ENCODE measurements at places on chromosomes 6 and 20.

DNA sequence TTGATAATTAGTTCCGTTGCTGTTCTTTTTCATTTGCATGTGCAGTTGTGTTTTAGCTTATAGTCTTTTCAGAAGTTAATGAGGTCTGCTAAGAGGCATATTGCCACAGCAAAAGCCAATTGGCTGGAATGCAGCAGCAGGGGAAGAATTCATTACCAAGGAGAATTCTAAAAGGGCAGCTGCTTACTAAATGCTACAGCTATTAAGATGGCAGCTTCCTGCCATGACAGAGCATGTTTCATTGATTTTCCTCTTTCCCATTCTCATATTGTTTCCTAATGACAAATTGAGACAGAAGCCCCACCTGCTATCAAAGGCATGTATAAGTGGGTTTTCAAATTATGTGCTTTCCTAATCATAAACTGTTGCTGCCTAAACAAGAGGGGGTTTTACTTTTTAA is 66.6 kb downstream of the CLVS2 start:
- H3K4me1 ChIP-seq: no peaks in the 10 kb centered on the region
- H3K27me3 ChIP-seq: no peaks in the 10 kb centered on the region
- DNase-seq: peak; percentile 10
- no peak overlapping the region for H3K27ac ChIP-seq
- no peak overlapping the region for H3K4me3 ChIP-seq

DNA sequence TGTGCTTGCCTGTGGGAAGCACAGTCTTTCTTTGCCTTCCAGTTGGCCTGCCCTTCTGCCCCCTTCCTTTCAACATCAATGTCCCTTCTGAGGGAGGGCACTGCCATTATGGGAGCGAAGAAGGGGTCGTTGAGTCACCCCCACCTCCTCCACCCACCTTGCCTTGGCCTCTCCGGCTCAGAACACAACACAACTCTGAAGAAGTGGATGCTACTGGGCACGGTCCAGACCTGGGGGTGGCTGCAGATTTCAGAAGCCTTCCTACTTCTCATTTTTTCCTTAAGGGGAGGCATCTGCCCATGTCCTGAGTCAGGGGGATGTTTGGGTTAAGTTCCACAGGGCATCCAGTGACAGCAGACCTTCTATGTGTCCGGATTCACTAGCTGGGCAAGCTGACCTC is 72.1 kb downstream of the GFOD1 start:
- H3K36me3 ChIP-seq: no peaks in the 10 kb centered on the region
- no peak for DNase-seq
- H3K4me3 ChIP-seq: no peak overlapping the region
- H3K27ac ChIP-seq: no peak overlapping the region
- no peaks in the 10 kb centered on the region for H3K4me1 ChIP-seq

DNA sequence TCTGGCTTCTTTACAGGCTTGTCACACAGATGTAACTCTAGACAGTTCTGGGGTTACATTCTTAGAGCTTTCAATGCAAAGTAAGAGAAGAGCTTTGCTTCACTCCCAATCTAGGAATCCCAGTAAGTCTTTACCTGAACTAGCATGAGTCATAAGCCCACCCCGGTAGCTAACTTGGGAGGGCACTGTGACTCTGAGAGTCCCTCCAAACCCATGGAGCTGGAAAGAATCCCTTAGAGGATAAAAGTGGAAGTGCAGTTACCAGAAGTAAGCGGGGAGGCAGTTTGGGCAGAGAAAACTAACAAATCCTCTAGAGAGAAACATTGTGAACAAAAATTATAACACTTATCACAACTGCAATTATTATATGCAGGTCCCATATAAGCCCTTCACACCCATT is 84.0 kb upstream of the SMLR1 start:
- DNase-seq: peak; percentile 66
- no peaks in the 10 kb centered on the region for H3K4me1 ChIP-seq
- no peaks in the 10 kb centered on the region for H3K27me3 ChIP-seq
- no peak overlapping the region for H3K27ac ChIP-seq
- H3K36me3 ChIP-seq: no peaks in the 10 kb centered on the region

DNA sequence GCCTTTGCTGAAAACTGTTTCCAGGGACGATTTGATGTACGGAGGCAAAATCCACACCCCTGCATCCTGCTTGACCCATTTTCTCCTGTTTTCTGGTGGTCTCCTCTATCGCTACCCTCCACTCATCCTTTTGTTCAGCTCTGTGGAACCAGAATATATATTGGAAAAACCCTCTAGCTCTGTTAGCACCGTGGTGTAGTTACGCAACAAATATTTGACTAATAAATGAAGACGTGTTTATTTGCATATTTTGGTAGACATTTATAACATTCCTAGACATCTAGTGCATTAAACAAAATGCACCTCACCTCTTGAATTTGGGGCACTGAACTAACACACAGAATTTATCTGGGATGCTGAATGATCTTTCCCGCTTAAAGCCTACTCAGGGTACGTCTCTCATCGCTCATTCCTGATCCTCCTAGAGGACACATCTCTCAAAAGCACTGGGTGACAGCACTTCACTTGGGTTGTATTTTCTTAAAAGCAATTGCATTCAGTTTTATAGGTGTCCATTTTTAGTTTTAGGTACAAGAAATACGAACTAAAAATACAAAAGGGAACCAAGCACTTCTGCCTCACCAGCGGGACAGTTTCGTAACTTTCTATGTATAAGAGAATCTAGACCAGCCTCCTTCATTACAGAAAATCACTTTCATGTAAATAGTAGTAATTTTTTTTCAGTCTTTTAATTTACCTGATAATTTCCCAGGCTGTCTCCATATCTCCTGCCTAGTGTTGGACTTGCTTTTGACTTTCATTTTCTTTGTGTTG is 59.2 kb downstream of the SNRNP48 start:
- no peak overlapping the region for H3K27ac ChIP-seq
- H3K4me3 ChIP-seq: no peak overlapping the region

DNA sequence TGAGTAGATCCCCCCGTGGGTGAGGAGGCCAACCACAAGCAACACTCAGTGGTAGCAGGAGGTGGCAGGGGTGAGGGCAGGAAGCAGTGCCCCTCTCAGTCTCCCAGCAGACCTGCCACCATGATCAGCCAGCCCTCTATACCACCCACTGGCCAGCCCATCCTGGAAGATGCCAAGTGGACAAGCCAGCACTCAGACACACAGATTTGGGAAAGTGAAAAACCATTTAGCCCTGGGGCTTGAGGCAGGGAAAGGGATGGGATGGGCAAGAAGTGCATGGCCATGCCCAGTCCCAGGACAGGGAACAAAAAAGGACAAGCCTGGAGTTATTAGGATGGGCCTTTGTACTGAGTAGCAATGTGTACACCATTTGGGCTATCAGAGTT is 76.9 kb downstream of the HFE start:
- no peaks in the 10 kb centered on the region for H3K4me1 ChIP-seq
- no peak for DNase-seq
- H3K36me3 ChIP-seq: no peaks in the 10 kb centered on the region
- H3K4me3 ChIP-seq: no peak overlapping the region
- no peak overlapping the region for H3K27ac ChIP-seq

DNA sequence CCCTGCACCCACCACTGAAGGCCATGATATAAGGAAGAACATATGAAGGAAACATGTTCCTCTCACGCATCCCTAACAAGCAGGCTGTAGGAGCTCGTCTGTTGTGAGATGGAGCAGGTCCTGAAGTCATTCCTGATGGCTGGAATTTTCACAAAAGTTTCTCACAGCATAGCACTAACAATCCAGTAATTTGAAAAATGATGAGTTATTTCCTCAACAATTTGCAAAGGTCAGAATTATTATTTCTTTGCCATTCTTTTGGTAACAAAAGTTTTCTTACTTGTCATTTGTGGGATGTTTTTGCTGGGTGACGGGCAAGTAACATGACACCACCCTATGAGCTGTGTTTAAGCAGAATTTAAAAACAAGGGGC is 27.6 kb upstream of the FRMD1 start:
- H3K4me1 ChIP-seq: peaks cover 9% of the 10 kb centered on the region
- no peak overlapping the region for H3K27ac ChIP-seq
- no peak overlapping the region for H3K4me3 ChIP-seq
- peaks cover 3% of the 10 kb centered on the region for H3K27me3 ChIP-seq

GRCh38 chr20:35087791-35088190 is 4.8 kb downstream of the TRPC4AP start:
- peaks cover 3% of the 10 kb centered on the region for H3K36me3 ChIP-seq
- no peak overlapping the region for H3K4me3 ChIP-seq
- H3K27me3 ChIP-seq: no peaks in the 10 kb centered on the region
- no peak overlapping the region for H3K27ac ChIP-seq
- DNase-seq: no peak

- H3K27me3 ChIP-seq: no peaks in the 10 kb centered on the region
- DNase-seq: no peak
- no peak overlapping the region for H3K4me3 ChIP-seq
- no peaks in the 10 kb centered on the region for H3K36me3 ChIP-seq
- no peaks in the 10 kb centered on the region for H3K4me1 ChIP-seq
Observed at GRCh38 chr6:14758421-14759081, 487.3 kb upstream of the JARID2 start.

DNA sequence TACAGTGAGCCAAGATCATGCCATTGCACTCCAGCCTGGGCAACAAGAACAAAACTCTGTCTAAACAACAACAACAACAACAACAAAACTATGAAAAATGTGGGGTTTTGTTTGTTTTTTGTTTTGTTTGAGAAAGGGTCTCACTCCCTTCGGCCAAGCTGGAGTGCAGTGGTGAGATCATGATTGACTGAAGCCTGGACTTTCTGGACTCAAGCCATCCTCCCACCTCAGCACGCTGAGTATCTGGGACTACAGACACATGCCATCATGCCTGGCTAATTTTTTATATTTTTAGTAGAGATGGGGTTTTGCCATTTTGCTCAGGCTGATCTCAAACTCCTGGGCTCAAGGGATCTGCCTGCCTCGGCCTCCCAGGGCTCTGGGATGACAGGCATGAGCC is 2.8 kb upstream of the MYLIP start:
- H3K4me3 ChIP-seq: no peak overlapping the region
- H3K27ac ChIP-seq: no peak overlapping the region
- H3K4me1 ChIP-seq: no peaks in the 10 kb centered on the region
- H3K36me3 ChIP-seq: peaks cover 7% of the 10 kb centered on the region
- H3K27me3 ChIP-seq: no peaks in the 10 kb centered on the region
- no peak for DNase-seq

DNA sequence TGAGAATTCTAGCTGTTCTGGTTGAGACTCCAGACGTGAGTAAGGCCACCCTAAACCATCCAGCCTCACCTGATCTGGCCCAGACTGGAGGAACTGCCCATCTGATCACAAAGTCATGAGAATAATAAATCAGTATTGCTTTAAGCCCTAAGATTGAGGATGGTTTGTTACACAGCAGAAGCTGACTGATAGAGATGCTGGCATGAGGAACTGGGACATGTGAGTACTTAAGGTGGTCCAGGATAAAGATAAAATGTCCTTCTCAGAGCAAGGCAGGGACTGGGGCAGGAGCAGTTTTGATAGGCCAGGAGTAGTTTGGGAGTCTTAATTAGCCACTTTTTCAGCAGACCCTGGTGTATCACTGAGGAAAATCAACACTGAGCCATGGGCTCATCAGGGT is 6.8 kb downstream of the GTSF1L start:
- H3K4me1 ChIP-seq: peaks cover 12% of the 10 kb centered on the region
- DNase-seq: no peak
- H3K27me3 ChIP-seq: no peaks in the 10 kb centered on the region
- H3K4me3 ChIP-seq: no peak overlapping the region

- no peaks in the 10 kb centered on the region for H3K36me3 ChIP-seq
- no peak overlapping the region for H3K4me3 ChIP-seq
- no peak overlapping the region for H3K27ac ChIP-seq
- H3K4me1 ChIP-seq: no peaks in the 10 kb centered on the region
- H3K27me3 ChIP-seq: no peaks in the 10 kb centered on the region
Observed at GRCh38 chr6:32945108-32945760, 4.4 kb upstream of the HLA-DMB start.

DNA sequence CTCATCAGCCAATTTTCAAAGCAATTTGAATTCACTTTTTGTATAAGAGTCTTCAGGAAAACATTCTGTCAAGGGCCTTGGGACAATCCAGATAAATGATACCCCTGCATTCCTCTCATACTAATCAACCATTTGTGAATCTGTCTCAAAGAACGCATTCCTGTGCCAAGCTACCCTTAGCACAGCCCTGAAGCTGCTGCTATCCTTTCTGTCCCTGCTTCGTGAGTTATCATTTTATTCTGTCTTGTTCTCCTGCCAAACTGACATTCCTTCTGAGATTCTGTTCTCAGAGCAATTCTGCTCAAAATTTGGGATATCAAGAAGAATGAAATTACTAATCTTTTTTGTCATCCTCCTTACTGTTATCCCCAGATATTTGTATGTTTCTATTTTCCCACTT is 213.9 kb upstream of the STXBP5 start:
- H3K27ac ChIP-seq: no peak overlapping the region
- H3K4me1 ChIP-seq: no peaks in the 10 kb centered on the region
- DNase-seq: no peak
- no peaks in the 10 kb centered on the region for H3K27me3 ChIP-seq
- H3K36me3 ChIP-seq: no peaks in the 10 kb centered on the region
- H3K4me3 ChIP-seq: no peak overlapping the region

GRCh38 chr6:90764001-90764400 is 177.1 kb upstream of the MAP3K7 start:
- no peak overlapping the region for H3K4me3 ChIP-seq
- H3K36me3 ChIP-seq: no peaks in the 10 kb centered on the region
- no peaks in the 10 kb centered on the region for H3K4me1 ChIP-seq
- no peak overlapping the region for H3K27ac ChIP-seq

DNA sequence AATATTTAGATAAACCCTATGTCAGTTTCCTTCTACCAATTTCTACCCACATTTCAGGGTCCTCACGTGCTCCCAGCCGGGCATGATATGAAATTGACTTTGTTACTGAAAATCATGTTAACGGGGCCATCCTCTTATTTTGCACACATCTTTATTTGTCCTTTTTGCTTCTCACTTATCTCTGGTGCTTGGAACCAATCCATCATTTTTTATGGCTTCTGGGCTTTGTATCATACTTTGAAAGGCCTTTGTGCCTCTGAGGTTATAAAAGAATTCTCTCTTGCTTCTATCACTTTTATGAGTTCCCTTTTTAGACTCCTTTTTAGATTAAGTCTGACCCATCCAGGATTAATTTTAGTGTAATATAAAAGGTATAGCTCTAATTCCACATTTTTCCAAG is 117.1 kb upstream of the PRND start:
- no peak overlapping the region for H3K4me3 ChIP-seq
- H3K27me3 ChIP-seq: no peaks in the 10 kb centered on the region
- no peak for DNase-seq
- H3K36me3 ChIP-seq: no peaks in the 10 kb centered on the region

GRCh38 chr20:63968928-63969760 is 586 bp downstream of the ZNF512B start:
- H3K36me3 ChIP-seq: peaks cover 30% of the 10 kb centered on the region
- H3K4me3 ChIP-seq: peak overlapping the region; percentile 56
- H3K4me1 ChIP-seq: no peaks in the 10 kb centered on the region
- no peaks in the 10 kb centered on the region for H3K27me3 ChIP-seq

DNA sequence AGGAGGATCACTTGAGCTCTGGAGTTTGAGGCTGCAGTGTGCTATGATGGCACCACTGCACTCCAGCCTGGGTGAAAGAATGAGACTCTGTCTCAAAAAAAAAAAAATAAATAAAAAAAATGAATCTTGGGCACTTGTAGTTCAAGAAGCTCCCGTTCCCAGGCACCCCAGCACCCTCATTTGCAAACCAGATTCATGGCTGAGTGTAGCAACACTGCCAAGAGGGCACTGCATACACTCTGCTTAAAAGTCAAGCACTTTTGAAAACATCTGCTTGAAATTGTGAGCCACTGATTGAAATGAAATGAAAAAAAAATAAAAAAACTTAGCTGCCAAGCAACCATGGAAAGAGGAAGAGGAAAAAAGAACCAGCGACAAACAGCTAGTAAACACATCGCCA is 124.7 kb upstream of the SASH1 start:
- H3K27me3 ChIP-seq: no peaks in the 10 kb centered on the region
- H3K27ac ChIP-seq: no peak overlapping the region
- no peak for DNase-seq
- H3K36me3 ChIP-seq: no peaks in the 10 kb centered on the region
- no peak overlapping the region for H3K4me3 ChIP-seq
